Activated CD8-positive, alpha-beta memory T cell treated with anti-CD3 and anti-CD28 coated beads for 1 hour (primary cell): ENCODE measurements at places on chromosomes 11 and 22.

GRCh38 chr22:30253205-30253852, 6.8 kb upstream of the LIF start:
- no peak for DNase-seq

DNA sequence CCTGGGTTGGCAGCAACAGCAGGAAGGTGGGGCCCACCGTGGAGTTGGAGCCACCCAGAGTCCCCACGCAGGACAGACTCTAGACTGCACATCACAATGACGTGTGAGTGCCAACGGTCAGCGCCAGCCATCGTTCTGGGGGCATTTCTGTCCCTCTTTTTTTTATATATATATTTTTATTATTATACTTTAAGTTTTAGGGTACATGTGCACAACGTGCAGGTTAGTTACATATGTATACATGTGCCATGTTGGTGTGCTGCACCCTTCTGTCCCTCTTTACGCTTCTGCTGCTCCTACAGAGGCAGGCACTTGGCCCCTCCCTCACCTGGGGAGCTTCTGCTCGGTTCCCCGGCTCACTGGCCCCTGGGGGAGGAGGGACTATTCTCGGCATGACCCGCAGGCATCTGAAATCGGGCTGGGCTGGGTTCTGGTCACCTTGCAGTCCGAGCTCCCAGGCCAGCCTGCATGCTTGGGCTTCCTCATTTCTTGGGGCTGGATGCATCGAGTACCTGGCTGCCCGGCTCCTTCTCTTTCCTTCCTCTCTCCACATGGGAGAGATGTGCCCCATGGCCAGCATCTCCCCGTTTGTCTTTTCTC, 787.4 kb downstream of the TBC1D22A start:
- no peak for DNase-seq

DNA sequence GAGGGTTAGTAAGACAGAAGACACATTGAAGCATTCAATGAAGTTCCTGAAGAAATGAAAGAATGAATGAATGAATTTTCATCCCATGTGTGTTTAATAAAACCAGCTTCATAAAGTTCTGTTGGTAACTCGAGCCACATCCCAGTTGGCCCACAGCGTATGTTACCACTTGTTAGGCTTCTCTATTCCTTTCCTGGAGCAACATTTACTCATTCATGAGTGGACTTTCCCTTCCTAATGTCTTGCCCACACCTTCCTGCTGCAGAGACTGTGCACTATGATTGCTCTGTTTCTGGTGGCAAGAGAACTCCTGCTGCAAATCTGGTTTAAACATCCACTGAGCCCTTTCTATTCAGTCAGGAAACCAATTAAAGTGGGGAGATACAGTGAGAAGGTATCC, 7.0 kb downstream of the OR52R1 start:
- DNase-seq = no peak

DNA sequence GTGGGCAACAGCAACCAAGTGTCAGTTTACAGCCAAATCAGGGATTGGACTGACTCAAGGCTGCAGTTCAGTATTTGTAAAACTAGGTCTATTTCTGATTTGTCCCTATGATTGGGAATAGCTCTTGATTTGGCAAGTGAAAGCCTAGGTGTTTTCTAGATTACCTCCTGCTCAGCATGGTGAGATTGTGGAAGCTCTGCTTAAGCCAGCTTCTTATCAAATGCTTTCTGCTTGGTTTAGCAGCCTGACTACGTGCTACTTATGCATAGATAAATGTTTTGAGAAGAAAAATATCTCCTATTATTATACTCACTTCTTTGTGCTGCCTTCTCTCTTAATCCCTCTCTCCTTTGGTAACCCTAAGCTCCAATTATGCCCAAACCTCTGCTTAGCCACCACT, 86.3 kb upstream of the AMOTL1 start:
- DNase-seq = no peak

DNA sequence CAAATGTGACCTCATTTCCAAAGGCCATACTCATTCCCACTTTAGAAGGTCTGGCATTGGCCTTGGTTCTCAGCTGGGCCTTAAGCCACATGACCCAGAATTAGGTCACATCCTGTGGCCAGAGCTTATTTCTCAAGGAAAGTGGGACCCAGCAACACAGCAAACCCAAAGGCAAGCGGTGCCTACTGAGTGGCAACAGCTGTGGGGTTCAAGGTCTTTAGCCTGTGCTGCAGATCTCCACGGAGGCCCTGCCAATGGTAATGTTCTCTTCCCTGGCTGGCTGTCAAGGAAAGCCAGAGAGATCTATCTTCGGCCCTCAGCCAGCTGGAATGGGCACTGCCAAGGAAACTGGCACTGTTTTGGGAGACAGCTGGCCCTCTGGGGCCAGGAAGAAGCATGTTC, 41.5 kb upstream of the TP53I11 start:
- DNase-seq = no peak

DNA sequence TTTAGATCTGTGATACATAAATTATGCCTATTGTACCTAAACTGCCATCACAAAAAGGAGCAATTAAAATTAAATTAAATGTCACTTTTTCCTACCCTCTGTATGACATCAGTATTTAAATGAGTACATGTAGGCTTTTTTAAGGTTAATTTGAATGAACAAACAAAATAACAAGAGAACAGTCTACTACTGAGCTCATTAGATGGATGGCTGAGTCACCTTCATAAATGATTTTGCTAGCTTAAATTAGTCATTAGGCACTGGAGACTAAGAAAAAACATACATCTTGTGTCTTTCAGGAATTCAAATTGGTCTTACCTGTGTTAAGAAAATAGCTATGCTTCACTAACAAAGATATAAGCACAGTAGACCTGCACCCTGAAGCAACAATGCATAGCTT, 153.6 kb downstream of the RCN1 start:
- no peak for DNase-seq

DNA sequence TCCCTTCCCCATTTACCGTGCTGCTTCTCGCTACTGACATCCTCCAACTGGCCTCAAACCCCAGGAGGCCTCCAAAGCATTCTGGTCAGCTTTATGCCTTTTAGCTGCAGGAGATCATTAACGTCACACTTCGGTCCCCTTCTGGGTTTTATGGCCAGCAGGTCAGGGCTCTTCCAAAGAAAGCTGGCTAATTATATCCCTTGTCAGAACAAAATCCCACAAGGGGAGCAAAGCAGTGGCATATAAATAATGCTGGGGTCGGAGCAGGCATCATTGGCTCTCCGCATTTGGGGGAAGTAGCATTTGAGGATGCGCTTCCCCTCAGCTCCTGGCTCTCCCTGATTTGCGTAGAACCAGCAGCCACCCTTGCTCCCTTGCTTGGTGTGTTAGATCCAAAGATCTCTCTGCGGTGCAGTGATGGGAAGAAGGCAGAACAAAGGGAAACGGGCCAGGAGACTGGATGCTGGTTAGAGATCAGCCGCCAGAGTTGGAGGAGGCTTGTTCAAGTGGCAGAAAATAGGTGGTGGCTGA, 117.4 kb downstream of the DBX1 start:
- DNase-seq = no peak

- no peak for DNase-seq
Observed at GRCh38 chr22:35959121-35959800, 69.4 kb downstream of the RBFOX2 start.

- no peak for DNase-seq
Observed at GRCh38 chr11:13310443-13310842, 32.9 kb downstream of the BMAL1 start.

DNA sequence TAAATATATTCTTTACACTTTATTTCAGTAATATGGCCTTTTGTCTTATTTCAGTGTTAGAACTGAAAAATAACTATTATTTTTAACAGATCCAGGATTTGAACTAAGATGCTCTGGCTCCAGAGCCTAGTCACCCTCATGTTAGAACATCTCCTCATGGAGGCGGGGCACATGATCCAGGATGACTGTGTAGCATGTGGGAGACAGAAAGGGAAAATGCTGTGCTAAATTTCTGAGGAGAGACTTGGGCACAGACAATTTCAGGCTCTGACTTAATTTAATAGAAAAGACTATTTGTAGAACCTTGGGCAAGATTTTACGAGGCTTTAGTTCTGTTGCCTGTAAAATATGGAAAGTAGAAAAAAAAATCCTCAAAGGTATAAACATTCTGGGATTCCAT, 24.1 kb downstream of the CTSC start:
- DNase-seq = no peak
